Fibroblast of mammary gland (primary cell): ENCODE measurements at places on chromosomes 12 and 14.

DNA sequence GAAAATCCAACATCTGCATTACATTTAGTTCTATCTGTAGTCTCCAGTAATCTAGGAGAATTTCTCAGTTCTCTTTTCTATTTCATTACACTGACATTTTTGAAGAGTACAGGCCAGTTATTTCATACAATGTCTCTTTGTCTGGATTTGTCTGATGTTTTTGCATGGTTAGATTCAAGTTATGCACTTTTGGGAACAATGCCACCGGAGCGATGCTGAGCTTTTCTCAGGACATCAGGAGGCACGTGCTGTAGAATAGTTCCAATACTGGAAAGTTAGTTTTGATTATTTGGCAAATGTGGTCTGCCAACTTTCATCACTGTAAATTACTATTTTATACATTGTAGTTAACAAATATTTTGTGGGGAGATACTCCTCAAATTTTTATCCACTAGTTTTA is 43.1 kb downstream of the ALDH1L2 start:
- DNase-seq = no peak

DNA sequence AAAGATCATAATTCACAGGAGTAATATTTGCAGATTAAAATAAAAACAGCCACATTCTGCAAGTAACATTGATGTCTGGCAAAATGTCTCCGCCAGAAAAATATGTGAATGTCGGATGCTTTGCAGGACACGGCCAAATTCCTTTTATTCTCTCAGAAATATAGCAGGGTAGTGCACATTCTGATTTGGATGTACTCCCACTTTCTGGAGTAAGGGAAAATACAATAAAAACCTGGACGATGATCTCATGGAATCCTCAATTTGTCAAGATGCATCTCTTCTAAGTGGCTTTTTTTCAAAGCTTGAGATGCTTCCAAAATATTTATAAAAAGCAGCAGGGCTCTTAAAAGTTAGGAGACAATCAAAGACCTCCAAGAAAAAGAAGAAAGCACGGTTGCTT is 133.3 kb downstream of the TBX5 start:
- DNase-seq = no peak

- no peak for DNase-seq
Observed at GRCh38 chr12:48182631-48183030, 813 bp upstream of the CCDC184 start.

DNA sequence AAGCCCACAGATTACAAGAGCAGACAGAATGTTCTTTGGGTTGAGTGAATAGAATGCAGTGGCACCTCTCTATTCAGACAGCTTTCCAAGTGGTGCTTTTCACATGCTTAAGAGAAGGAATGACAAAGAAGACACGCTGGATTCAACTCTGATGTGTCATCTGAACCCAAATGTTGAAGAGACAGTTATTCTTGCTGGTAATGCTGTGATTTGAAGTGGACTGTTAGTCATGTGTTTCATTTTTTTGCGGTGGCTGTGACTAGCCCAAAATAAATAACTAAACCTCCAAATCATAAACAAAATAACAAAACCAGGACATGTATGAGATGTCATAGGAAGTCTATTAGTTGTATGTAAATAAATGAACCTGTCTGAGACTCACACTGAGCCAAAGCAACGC is 391.8 kb upstream of the PRICKLE1 start:
- DNase-seq = peak; percentile 69

DNA sequence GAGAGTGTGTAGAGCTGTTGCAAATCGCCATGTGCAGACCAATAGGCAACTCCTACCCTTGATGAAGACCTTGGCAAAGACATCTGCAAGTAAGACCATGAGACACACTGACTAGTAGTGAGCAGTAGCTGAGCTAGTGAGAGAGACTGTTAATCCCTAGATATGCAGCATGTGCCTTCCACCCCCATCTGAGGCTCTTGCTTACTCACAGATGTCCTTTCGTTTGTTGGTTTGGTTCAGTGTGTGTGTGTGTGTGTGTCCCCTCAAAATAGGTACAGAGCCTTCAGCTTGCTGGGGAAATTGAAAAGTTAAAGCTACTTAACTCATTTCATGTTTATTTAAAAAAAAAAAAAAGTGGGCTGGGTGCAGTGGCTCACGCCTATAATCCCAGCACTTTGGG is 37.6 kb downstream of the MYF5 start:
- no peak for DNase-seq
